ENCODE measurements at places on chromosomes 1 and 21.

- DNase-seq = no peak
Observed at GRCh38 chr1:25874209-25874608, 1.3 kb downstream of the PAQR7 start.

- DNase-seq = no peak
Observed at GRCh38 chr1:110897681-110898080, 24.7 kb downstream of the CD53 start.

GRCh38 chr1:16979475-16980327 lies 719 bp downstream of the MFAP2 start:
- no peak for DNase-seq

DNA sequence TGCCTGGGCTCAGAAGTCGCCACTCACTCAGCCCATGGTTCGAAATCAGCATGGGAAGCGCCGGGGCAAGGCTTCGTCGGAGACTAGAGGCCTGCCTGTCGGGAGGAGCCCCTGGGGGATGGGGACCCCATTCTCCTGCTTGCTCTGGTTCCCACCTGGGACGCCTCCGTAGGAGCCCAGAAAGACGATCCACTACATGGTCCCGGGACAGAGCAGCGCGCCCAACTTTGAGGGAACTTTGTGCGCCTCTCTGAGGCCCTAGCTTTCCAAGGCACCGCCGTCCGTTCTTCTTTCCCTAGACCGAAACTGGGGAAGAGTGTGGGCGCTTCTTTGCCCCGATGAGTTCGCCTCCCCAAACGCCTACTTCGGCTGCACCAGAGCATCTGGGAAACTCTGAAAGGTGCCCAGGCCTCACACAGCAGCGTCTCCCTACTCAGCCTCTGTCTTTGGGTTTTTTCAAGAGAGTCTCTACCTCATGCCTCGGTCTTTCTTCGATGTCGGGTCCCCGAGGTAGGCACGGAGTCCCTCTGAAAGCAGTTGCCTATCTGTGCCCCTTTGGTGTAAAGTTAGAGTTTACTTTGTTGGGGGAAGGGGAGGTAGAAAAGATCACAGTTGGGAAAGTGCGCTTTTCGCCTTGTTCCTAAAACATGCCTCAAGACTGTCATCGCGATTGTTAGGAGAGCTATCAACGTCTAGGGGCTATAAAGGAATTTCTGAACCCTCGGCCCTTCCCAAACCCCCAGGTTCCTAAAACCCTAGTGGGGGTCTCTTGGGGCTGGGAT lies 14.0 kb downstream of the NR5A2 start:
- no peak for DNase-seq

DNA sequence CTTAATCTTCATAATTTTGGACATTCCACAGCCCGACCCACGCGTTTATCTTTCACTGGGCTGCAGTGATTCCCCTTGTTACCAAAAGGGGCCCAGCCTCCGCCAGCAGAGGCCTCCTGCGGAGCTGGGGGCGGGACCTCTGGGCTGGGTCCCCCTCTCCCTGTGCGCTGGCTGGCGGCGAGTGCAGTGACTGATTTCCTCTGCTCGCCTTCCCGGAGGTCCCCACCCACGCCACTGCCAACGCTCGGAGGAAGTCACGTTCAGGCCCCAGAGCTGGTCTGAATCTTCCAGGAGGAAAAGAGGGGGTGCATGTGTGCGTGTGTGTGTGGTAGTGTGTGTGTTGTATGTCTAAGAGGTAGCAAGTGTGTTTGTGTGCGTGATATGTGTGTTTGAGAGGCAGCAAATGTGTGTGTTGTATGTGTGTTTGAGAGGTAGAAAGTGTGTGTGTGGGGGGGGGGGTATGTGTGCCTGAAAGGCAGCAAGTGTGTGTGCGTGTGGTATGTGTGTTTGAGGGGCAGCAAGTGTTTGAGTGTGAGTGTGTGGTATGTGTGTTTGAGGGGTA lies 35.0 kb upstream of the JAK1 start:
- peak; percentile 98 for DNase-seq

- no peak for DNase-seq
Observed at GRCh38 chr1:87137342-87137739, 191.3 kb upstream of the LMO4 start.

- DNase-seq = no peak
Observed at GRCh38 chr1:171588230-171588629, 33.8 kb upstream of the MYOCOS start.

GRCh38 chr21:42094811-42095210 lies 23.7 kb downstream of the UMODL1 start:
- DNase-seq = no peak

GRCh38 chr1:205294934-205295333 lies 26.6 kb downstream of the NUAK2 start:
- DNase-seq = no peak

DNA sequence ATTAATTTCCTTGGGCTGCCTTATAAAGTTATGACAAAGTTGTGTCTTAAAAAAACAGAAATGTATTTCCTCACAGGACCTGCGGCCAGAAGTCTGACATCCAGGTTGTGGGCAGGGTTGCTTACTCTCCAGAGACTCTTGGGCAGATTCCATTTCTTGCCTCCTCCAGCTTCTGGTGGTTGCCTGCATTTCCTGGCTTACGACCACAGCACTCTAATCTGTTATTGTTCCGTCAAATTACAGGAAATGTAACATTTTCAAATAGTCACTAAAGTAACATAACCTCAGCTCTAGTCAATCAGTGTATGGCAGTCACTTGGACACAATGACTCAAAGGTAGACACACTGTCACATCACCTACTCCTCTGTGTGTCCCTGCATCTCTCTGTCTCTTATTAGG lies 226.8 kb downstream of the DNAH14 start:
- no peak for DNase-seq

- DNase-seq = peak; percentile 13
Observed at GRCh38 chr1:235624721-235625333, 24.8 kb downstream of the GNG4 start.

- DNase-seq = no peak
Observed at GRCh38 chr1:79791488-79792218, 785.1 kb upstream of the ADGRL4 start.

DNA sequence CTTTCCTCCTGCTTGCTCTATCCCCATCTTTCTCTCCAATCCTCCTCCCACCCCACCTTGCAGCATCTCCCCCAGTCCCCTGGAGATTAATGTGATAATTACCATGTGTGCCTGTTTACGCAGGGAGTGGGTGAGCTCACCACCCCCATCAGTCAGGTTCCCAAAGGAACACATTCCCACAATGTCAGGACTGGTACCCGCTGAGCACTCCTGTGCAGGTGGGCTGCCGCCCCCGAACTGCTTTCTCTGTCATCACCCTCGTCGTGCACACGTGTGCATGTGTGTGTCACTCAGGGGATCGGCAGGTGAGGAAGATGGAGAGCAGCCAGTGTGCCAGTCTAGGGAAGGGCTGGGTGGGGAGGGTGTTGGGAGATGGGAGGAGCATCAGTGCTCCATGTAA lies 163.4 kb downstream of the CACNA1E start:
- no peak for DNase-seq

DNA sequence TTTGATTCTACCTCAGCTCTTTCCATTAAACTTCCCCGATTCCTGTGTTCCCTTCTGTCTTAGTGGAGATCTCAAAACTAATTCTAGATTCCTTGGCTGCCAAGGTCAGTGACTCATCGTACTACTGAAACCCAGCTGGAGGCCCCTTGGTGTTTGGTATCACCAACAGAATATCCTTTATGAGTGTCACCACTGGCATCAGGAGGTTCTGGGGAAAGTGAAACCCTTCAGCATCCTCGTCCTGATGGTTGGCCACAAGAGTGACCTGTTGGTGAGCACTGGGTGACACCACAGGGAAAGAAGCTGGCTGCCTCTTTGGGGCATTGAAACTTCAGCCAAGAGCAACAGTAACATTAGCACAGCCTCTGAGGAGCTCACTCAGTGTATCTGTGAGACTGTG lies 9.6 kb downstream of the RAB42 start:
- DNase-seq = no peak

DNA sequence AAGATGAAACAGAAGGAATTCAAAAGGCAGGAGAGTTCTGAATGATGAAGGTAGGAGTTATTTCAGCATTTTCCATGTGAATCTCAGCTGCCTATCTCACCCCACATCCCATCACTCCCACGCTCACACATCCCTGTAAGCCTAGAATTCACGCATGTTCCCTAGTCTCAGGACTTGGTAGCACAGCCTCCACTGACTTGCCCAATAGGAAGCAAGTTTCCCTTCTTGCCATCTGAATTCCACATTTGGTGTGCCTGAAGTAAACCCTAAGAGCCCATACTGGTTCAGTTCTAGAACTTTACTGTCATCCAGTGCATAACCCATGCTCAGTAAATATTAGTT lies 56.6 kb downstream of the STYXL2 start:
- no peak for DNase-seq

GRCh38 chr1:109983380-109984189 lies 980 bp upstream of the AHCYL1 start:
- DNase-seq = no peak

DNA sequence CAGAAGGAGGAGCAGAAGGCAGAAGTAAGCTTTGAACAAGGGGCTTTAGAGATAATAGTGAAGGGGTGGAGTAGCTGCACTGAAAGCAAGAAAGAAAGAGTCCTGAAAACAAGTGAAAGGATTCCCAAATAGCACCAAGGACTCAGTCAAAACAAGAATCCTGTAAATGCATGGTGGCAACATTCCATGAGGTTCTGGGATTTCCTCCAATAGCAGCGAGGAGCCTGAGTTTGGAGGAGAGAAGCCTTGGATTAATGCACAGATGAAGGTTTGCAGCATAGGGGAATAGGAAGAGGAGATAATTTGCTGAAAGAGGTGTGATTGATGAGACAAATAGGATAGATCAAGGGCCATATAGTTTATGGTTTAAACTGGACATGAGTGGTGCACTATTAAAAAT lies 10.9 kb downstream of the KRTAP22-2 start:
- no peak for DNase-seq

DNA sequence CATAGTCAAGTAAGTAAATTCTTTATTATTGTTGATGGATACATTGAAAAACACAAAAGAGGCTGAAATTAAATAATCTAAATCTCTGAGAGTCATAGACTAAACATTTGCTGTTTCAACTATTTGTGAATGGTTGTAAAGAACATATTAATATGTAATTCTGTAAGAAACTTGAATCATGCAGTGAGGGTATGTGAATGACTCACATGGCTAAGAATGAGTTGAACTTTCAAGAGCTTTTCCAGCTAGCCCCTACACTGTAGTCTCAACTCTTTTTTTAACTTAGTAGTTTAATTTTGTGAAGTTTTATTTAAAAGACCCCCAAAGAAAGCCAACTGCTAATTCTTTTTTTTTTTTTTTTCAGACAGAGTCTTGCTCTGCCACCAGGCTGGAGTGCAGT lies 588.1 kb downstream of the DPYD start:
- no peak for DNase-seq

- DNase-seq = no peak
Observed at GRCh38 chr1:172145231-172145651, 275.2 kb upstream of the C1orf105 start.
